Naive B cell (primary cell): ENCODE measurements at places on chromosomes 6 and 20.

DNA sequence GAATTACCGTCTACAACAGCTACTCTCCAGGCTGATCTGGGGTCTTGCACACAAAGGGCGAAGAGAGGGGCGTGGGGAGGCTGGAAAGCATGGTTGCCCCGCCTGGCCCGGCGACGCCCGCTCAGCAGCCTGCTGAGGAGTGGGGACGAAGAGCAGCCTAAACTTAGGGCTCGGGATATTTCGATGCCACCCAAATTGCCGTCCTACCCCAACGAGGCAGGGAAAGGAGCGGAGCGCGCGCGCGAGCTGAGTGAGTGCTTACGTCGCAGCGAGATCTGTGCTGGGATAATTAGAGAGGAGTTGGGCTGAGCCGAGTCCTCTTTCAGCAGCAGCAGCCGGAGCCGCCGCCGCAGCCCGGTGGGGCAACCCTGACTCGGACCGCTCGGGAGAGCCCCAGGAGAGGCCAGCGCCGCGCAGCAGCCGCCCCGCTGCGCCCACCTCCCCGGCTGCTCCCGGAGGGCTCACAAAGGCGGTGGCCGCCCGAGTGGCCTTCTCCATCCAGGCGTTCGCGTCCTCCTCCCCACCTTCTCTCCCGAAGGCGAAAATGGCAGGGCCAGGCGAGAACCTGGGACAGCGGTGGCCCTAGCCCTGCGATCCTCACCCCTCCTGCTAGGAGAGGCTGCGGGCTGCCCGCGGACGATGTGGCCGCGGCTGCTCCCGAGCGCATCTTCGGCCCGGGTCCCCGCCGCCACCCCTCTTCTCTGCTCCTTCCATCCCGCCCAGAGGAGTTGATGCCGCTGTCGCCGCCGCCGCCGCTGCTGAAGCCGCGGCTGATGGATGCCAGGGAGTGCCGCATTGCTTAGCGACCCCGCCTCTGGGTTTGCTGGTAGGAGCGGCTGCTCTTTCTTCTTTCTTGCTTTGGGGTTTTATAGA, at the start of gene CLVS2:
CLVS2 (plus strand) TSS at position 315 of the 873 bp plus-strand sequence. CDS start 1,543 bp downstream, outside the sequence.
- H3K36me3 ChIP-seq, result no peaks in the 10 kb centered on the region
- DNase-seq, result no peak
- no peaks in the 10 kb centered on the region for H3K4me1 ChIP-seq
- peaks cover 36% of the 10 kb centered on the region for H3K27me3 ChIP-seq

GRCh38 chr6:166584155-166584554, 2.3 kb downstream of the RAMACL start:
- H3K4me3 ChIP-seq, result no peak overlapping the region
- H3K4me1 ChIP-seq, result peaks cover 27% of the 10 kb centered on the region
- DNase-seq, result no peak
- H3K27me3 ChIP-seq, result no peaks in the 10 kb centered on the region
- no peaks in the 10 kb centered on the region for H3K36me3 ChIP-seq

GRCh38 chr6:38671885-38672467, 31.0 kb downstream of the GLO1 start:
- H3K36me3 ChIP-seq, result peaks cover 15% of the 10 kb centered on the region
- H3K4me1 ChIP-seq, result peaks cover 44% of the 10 kb centered on the region
- H3K27me3 ChIP-seq, result no peaks in the 10 kb centered on the region
- peak; percentile 39 for DNase-seq
- no peak overlapping the region for H3K4me3 ChIP-seq
- H3K27ac ChIP-seq, result peak overlapping the region; percentile 26

DNA sequence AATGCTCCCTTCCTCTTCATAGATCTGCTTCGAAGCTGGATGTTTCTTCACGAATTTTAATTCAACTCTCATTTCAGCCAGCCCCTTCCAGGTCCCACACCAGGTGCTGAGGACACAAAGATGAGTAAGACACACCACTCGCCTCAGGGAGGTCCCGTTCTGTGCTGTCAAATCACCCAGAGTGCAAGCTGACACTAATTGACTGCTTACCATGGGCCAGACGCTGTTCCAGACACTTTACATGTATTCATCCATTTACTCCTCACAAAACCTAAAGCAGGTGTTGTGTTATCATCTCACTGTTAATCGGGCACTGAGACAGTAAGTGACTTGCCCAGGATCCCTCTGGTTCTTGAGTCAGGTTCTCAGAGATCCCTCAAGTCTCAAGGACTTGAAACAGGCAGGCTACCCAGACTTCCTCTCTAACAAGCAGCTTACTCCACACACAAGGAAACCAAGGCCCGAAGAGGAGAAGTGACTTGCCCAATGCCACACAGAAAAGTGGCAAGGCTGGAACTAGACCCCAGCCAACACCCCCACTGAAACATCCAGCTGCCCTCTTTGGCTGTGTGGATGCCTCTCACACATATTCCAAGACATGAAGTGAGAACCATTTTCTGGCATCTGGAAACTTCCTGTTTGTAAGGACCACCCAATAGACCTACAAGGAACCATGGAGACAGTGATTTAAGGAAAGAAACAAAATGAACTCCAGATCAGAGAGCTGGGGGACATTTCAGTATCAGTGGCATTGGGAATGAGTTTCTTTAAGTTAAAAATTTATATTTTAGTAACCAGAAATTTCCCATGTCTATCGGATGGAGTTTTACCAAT, 174.5 kb downstream of the CDC5L start:
- no peak for DNase-seq
- H3K36me3 ChIP-seq, result no peaks in the 10 kb centered on the region
- no peak overlapping the region for H3K4me3 ChIP-seq
- peaks cover 42% of the 10 kb centered on the region for H3K27me3 ChIP-seq
- peaks cover 9% of the 10 kb centered on the region for H3K4me1 ChIP-seq

- H3K4me3 ChIP-seq, result no peak overlapping the region
- H3K36me3 ChIP-seq, result no peaks in the 10 kb centered on the region
- peaks cover 41% of the 10 kb centered on the region for H3K27me3 ChIP-seq
- no peak overlapping the region for H3K27ac ChIP-seq
Measured at GRCh38 chr20:4601630-4602296, 119.9 kb upstream of the PRND start.
